NCI-H1694 (cell line): ENCODE measurements at places on chromosomes 2 and 18.

DNA sequence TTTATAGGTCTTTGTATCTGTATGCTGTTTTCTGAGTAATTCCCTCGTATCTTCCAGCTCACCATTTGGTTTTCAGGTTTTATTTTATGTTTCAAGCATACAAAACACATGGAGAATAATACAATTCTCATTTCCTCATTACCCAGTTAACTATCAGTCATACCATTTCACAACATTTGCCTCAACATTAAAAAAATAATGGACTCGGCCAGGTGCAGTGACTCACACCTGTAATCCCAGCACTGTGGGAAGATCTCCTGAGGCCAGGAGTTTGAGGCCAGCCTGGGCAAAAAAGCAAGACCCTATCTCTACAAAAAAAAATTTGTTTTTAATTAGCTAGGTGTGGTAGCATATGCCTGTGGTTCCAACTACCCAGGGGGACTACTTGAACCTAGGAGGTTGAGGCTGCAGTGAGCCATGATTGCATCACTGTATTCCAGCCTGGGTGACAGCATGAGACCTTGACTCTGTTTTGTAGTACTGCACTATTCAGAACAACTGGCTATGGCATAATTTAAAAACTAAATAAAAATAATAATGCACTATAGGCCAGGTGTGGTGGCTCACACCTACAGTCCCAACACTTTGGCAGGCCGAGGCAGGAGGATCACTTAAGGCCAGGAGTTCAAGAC lies 20.3 kb downstream of the NPC1 start:
- DNase-seq = no peak

DNA sequence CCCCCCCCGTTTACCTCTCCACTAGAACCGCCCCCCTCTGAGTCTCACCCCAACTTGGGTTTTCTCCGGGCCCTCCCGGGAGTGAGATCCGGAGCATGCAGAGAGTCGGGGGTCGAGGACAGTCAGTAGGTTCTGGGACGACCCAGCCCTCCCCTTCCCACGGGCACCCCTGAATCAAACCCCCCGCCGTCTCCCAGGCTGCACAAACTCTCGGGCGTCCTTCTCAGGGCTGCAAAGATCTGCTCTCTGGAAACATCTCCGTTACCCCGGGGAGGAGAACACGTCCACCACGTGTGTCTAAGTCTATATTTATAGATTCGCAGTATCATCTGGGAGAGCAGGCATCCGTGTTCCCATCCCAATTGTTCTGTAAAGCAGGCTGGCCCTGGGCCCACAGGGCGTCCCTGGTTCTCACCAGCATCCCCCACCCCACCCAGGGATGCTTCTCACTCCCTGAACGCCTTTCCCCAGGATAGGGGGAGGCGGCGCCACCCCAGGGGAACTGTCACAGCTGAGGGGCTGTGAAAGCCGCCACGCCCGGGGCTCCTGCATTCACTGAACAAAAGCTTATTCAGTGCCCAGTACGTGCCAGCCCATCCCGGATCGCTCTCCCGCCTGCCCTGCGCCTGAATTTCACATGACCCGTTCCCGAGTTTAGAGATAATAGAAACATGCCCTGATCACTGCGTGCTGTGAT lies 765 bp upstream of the DIPK1C start:
- DNase-seq = no peak

GRCh38 chr18:75003764-75004690 lies 204.9 kb downstream of the PTGR3 start:
- DNase-seq = no peak

DNA sequence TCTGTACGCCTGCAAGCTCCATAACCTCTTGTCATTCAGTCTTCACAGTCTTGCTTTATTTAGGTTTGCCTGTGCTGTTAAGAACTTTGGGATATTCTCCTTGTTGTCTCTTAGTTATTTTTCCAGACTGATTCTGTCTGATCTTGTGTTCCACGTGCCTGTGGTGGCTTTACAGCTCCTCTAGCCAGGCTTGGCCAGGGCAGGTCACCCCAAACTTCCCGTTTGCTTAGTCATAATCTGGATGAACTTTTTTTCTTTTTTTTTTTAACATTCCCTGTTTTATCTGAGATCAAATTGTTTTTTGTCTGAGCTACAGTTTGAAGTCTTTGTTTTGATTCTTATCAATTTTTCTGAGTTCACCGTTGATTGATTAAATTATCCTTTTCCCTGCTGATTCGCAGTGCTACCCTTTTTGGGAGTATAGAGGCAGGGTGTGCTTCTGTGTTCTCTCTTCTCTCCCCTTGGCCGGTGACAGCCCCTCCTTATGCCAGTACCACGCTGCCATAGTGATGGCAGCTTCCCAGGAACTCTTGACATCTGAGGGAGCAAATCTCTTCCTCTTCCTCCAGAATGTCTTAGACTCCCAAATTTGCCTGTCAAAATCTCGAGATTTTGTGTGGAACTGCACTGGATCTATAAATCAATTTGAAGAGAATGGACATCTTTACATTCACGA lies 2.5 kb downstream of the SP100 start:
- DNase-seq = no peak

- no peak for DNase-seq
Observed at GRCh38 chr2:209633911-209634310, 137.7 kb upstream of the UNC80 start.

DNA sequence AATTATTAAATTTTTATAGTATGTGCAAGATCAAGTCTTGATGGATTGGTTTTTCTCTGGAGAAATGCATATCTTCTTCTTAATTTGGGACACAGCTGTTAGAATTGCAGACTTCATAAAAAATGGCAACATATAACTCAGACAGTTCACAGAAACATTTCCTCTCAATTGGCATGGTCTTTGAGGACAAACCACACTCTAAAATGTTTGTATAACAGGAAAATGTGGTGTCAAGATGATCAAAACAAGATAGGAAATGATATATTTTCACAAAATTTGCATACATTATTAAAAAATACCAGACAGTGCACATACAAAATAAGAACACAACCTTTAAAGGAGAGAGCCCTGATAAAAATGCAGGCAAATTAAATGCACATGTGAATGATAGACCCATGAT lies 63.9 kb downstream of the ICOS start:
- no peak for DNase-seq

DNA sequence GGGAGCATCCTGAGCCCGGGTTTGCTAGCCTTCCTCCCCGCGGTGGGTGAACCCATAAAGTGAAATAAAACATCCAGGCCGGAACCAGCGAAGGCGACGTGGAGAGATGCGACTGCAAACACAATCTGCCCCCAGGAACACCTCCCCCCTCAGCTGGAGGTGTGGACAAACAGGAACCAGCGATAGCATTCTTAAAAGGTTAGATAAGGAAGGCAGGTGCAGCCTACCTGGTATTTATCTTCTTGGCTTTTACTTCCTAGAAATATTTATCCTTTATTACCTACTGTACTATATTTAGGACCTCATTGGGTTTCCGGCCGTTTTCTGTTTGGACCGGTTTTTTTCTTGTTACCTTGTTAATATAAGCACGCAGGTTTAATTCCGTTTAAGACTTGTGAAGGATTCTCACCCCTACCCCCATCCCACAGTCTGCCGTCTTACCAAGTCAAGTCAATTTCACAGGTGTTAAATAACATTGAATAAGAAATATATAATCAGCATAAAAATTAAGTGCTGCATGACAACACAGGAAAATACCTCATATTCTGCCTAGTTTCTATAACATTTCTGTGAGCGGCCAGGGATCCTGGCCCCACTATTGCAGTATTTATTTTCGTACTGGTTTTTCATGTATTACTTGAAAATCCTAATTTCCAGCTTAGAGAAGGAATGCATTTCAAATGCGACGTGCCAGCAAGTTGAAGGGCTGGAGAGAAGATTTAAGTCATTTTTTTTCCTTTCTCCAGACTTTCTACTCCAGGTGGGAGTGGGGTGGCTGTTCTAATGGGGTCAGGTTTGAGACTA lies 224.0 kb upstream of the ID2 start:
- DNase-seq = no peak

- DNase-seq = no peak
Observed at GRCh38 chr18:73684647-73685046, 463.0 kb downstream of the FBXO15 start.

DNA sequence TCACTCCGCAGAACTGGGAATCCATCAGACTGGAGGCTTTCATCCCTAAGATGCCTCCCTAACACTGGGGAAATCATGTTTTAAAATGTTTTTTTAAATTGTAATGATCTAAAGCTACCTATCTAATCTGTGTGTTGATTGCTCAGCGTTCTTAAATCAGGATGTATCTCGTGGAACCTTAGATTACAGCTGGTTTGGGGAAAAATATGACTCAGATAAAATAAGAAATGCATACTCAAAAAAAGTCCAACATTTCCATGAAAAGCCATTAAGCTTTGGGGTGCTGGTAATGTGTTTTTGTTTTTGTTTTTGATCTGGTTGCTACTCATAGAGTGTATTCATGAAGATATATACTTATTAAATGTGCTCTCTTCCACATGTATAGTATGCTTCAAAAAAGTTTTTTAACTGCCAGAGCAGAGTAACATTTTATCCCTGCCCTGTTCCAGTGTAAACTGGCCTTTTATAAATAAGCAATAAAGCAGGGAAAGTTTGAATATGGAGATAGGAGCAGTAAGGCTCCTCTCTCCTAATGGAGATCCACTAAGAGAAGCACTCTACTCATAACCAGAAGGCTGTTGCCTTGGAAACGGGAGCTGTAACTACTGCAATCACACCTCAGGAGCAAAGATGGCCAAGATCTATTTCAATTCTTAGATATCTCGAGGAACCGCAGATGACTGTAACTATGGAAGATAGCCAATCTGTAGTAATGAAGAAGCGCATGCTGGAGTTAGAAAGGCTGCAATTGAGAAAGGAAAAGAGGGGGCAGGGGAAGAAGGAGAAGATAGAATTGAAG lies 41.6 kb downstream of the ANKRD44 start:
- DNase-seq = no peak

DNA sequence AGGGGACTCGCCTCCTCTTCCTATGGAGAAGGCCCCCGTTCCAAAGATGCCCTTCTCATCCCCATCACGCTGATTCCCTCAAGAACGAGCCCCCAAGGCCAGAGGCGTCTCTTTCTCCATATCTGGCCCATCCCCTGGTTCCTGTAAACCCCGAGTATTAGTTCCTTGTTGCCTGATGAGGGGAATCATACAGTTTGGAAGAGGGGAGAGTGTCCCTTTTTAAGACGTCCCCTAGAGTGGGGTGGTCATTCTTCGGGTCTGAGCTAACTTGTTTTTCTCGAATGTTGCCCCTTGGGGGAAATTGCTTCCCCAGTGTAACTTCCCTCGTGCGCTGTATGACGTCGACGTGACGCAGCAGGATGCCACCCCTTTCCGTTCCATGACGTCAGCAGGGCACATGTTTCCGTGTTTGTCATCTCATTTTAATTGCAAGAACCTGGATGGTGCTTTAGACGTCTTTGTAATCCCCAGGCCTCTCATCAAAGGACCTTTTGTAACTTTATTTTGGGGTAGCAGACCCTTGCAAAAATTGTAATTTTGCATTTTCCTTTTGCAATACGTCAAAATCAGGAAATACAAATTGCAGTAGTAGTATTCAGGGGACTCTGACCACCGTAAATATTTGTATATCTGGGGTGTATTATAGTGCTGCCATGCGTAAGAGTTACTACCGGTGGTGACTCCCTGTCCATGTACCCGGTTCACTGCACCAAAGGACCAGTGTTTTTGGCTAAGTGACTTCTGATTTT lies 569 bp downstream of the BABAM2 start:
- peak; percentile 19 for DNase-seq

DNA sequence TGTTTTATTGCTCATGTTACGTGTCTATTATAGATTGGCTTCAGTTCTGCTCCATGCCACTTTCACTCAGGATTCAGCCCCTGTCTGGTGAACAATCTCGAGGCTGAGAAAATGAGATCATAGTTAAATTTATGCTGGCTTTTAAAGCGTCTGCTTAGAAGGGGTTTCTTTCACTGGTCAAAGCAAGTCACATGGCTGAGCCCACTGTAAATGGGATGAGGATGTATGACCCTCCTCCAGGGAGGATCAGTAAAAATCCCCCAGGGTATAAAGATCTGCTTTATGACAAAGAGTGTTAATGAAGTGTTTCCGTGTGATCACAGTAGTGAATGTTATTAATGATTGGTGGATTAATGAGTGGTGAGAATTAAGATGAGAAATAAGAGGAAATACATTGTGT lies 6.2 kb upstream of the PLCL1 start:
- no peak for DNase-seq

GRCh38 chr2:235568431-235568830 lies 74.6 kb downstream of the AGAP1 start:
- no peak for DNase-seq

DNA sequence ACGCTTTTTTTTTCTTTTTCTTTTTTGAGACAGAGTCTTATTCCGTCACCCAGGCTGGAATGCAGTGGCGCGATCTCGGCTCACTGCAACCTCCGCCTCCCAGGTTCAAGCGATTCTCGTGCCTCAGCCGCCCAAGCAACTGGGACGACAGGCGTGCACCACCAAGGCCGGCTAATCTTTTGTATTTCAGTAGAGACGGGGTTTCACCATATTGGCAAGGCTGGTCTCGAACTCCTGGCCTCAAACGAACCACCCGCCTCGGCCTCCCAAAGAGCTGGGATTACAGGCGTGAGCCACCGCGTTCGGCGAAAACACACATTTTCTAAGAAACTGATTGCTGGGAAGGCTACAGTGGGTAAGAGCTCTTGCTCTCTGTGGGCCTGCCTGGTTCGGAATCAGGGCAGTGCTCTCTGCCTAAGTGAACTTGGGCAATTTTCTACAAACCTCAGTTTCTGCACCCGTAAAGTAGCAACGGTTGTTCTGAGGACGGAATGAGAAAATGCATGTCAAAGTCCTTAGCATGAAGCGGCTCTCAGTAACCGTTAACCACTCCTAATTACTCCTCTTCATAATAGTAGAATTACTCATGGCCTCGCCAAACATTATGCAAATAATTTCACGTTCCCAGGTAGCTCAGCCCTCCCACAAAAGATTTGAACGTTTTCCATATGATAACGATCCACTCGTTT lies 1.0 kb upstream of the PMAIP1 start:
- no peak for DNase-seq

- DNase-seq = no peak
Observed at GRCh38 chr2:219662566-219662965, 35.1 kb downstream of the SLC4A3 start.

DNA sequence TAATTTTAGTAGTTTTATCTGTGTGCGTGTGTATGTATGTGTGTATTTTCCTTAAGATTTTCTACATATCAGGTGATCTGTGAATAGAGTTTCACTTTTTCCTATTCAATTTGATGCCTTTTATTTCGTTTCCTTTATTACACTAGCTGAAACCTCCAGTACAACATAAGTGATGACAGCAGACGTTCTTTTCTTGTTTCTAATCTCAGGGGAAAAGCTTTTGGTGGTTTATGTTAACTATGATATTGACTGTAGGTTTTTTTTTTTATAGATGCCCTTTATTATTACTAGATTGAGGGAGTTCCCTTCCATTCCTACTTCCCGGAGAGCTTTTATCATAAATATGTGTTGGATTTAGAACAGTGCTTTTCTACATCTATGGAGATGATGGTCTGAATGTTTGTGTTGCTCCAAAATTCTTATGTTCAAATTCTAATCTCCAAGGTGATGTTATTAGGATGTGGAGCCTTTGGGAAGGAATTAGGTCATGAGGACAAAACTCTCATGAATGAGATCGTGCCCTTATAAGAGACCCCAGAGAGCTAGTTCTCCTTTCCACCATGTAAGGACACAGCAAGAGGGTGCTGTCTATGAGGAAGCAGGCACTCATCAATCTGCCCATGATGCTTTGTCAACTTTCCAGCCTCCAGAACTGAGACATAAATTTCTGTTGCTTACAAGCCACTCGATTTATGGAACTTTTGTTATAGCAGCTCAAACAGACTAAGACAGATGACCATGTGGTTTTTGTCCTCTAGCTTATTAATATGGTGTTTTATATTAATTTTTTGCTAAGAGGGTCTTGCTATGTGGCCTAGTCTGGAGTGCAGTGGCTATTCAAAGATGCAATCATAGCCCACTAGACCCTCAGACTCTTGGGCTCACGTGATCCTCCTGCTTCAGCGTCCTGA lies 5.9 kb upstream of the RHBDD1 start:
- no peak for DNase-seq
